GM13977 (cell line): ENCODE measurements at places on chromosomes 5 and 9.

DNA sequence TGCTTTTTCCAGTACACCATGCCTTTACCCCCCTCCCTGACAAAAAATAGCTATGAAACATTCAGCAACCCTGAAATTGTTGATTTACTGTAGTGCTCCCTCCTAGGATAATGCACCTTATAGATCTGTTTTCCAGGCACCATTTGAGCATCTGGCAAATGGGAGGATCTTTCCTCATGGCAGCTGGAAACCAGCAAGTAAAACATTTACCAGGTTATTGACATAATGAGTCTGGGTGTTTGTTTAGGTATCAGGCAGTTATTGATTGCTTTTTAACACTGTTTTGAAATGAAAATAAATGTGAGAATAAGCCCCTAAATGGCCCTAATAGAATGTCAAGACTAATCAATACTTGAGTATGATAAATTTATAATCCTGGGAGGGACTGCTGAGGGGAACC is 57.3 kb upstream of the KLF4 start:
- no peak for DNase-seq

DNA sequence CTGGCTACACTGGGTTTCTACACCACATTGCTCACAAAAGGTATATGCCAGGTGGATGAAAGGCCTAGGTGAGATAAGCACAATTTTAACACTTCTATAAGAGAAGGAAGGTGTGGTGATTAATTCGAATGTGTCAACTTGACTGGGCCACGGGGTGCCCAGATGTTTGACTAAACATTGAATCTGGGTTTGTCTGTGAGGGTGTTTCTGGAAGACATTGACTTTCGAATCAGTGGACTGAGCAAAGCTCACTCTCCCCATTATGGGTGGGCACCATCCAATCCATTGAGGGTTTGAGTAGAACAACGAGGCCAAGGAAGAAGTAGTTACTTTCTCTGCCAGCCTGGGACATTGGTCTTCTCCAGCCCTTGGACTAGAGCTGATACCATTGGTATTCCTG is 78.2 kb upstream of the COL5A1 start:
- DNase-seq: no peak

DNA sequence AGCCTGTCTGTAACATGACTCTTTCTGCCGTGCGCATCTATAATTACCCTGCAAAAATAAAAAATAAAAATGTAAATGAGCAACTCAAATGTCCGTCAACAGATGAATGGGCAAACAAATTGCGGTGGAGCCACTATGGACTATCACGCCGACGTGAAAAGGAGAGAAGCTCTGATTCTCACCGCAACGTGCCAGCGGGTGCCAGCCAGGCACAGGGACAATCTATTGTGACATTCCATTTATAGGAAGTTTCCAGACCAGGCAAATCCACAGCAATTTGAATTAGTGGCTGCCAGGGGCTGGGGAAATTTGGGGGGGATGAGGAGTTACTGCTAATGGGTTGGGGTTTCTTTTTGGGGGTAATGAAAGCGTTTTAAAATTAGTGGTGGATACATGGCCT is 96.8 kb downstream of the VAV2 start:
- DNase-seq: no peak

GRCh38 chr5:150407096-150407720 is 5.5 kb downstream of the CD74 start:
- DNase-seq: no peak

GRCh38 chr5:11355491-11355890 is 548.8 kb downstream of the CTNND2 start:
- no peak for DNase-seq

DNA sequence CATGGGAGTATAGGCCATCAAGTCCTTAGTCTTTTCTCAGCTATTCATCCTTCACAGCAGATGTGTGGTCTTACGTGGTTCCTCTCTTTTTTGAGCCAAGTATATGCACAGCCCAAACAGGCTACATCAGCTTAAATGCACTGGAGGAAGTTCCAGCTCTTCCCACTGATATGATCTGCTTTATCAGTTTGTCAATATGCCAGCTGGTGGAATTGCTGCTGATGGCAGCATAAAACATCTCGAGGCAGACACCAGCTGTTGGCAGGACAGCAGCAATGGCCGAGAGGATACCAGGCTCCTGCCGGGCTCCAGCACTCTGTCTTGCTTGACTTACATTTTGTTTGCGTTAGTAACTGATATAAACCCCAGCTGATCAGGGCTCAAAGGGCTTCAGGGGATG is 143.4 kb downstream of the TENT4A start:
- no peak for DNase-seq

DNA sequence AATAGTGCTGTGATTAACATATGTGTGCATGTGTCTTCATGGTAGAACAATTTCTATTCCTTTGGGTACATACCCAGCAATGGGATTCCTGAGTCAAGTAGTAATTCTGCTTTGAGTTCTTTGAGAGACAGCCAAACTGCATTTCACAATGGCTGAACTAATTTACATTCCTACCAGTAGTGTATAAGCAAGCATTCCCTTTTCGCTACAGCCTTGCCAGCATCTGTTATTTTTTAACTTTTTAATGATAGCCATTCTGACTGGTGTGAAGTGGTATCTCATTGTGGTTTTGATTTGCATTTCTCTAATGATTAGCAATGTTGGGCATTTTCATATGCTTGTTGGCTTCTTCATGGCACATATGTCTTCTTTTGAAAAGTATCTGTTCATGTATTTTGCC is 308.5 kb downstream of the ARRDC3 start:
- no peak for DNase-seq

DNA sequence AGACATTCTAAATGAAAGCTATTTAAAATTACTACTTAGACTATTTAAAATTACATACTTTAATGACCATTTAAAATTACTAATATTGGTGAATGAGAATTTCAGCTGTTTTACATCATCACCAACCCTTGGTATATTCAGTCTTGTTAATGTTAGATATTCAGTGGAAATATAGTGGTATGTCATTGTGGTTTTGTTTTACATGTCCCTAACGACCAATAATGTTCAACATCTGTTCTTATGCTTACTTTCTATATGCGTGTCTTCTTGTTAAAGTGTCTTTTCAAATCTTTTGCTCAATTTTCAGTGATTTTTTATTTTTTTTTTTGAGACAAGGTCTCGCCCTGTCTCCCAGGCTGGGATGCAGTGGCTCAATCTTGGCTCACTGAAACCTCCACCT is 279.3 kb upstream of the TARS1 start:
- no peak for DNase-seq

GRCh38 chr9:84953252-84953773 is 283.8 kb downstream of the NTRK2 start:
- no peak for DNase-seq

GRCh38 chr5:74149395-74149794 is 491.1 kb downstream of the ENC1 start:
- DNase-seq: no peak

DNA sequence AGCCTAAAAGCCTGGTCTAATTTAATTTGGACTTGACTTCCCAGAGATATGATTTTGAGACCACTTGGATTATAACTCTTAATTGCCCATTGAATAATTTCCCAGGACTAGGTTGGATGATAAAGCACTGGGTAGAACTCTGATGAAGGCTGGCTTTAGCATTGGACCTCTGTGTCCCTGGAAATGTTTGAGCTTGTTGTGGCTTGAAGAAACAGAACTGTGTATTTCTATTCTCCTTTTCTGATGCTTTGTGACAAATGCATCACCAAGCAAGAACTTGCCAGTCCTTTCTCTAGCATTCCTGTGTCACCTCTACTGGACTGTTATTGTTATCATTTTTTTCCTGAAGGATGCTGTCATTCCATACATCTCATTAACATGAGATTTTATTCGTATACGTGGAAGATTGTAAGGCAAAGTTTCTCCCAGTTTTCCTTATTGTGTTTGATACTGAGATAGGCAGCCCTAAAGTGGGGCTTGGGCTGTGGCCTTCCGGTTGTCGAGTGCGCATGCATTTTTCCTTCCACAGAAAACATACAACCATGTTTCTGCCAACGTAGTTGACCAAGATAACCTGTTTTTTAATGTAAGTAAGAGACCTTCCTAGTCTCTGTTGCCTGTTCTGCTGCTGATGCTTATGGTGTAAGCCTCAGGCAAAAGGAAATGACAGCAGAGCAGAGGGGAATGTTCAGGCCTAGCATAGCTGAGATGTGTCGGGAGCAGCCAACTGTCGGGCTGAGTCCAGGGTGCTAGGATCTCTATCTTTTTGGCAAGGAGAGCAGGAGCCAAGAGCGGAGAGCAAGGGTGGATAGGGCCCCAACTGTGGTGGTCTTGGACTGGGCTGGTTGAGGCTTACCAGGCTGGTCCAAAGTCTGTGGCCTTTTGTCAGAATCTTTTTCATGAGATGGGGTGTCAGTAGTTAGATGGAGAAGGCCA is 2.3 kb downstream of the NTRK2 start:
- DNase-seq: no peak

GRCh38 chr9:25889661-25890060 is 211.4 kb upstream of the TUSC1 start:
- DNase-seq: no peak

GRCh38 chr9:88891040-88891439 is 100.2 kb upstream of the S1PR3 start:
- DNase-seq: no peak

DNA sequence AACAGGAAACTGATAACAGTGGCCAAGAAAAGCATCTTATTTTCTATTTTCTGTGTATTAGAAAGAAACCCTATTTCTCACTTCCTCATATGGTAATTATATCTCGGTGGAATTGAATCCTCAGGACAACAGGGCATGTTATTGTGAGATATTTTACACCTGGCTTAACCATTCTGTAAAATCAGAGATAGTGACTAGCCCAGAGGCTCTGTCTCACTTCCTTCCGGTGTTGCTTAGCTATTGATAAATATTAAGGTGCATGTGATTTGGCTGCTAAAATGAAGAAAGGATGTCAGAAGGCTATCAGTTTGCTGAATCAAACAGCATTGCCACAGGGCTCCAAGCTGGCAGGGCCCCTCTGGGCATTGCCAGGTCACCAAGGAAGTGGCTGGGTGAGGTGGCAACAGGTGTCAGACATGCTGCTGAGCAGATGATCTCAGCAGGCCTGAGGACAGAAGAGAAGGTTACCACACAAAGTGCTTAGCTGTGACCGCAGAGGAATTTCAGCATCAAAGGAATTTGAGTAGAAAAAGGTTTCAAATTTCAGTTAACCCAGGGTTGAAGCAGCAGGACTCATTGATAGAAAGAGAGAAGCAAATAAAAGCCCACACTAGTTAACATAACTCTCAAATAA is 330.7 kb downstream of the PDE4D start:
- DNase-seq: peak; percentile 40

- no peak for DNase-seq
These were observed 19.6 kb upstream of the HRH2 start for GRCh38 chr5:175638305-175638704.

GRCh38 chr9:117273612-117274011 is 141.2 kb downstream of the ASTN2 start:
- no peak for DNase-seq

DNA sequence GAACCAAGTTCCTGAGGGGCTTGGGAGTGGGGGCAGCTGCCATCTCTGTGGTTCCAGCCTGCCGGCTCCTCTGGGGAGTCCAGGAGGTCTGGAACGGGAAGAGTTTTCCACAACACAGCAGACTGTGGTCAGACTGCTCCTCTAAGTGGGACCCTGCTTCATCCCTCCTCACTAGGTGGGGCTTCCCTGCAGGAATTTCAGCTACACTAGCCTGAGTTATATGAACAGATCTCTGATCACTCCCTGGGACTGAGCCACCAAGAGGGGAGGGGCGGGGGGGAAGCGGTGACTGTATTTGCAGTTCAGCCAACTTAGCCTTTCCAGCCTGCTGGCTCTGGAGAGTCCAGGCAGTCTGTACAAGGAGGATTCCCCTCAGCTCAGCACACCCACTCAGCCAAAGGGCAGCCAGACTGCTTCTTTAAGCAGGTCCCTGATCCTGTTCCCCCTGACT is 19.4 kb downstream of the DTWD2 start:
- no peak for DNase-seq

- DNase-seq: no peak
These were observed 25.1 kb downstream of the ERGIC1 start for GRCh38 chr5:172858990-172859811.

GRCh38 chr9:70079417-70080037 is 35.9 kb downstream of the MAMDC2 start:
- DNase-seq: no peak

GRCh38 chr5:97601651-97602050 is 418.6 kb upstream of the RIOK2 start:
- DNase-seq: no peak

DNA sequence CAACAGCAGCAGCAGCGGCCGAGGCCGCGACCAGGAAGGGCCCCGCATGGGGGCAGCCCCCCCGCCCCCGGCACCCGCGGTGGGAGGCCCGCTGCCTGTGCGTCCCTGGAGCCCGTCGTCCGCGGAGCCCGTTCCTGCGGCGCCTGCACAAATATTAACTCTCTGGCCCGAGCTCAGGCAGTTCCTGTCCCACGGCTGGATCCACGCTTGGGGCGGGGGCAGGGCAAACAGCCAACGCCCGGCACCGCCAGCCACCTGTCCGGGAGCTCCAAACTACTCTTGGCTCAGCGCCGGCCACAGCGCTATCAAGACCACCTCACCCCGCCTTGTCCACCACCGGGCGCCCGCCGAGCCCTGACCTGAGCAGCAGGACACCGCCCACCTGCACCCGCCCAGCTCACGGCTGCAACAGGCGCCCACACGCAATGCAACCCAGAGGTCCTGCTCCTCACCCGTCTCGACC is at the start of gene LRRC26:
Gene LRRC26, minus strand, starts transcription at position 156 of the 463 bp plus-strand sequence. Its CDS starts 108 bp downstream, at position 48.
- DNase-seq: peak; percentile 31

DNA sequence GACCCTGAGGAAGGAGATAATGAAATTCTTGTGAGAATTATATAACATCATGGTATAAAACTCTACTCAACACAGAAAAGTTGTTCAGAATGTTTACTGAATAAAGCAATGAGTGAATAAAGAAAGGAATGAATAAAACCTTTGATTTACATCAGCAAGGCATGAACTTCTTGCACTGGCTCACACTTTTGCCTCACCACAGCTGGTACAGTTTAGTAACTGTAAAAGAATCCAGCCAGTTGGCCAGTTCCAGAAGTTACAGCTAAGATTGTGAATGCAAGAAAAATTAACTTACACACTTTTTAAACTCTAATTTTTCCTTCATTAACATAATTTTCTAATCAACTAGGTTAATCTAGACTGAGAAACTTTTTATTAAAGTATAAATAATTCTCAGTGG is 490.9 kb downstream of the NFIB start:
- DNase-seq: no peak

GRCh38 chr5:170183816-170184687 is 48.7 kb upstream of the C5orf58 start:
- DNase-seq: peak; percentile 52

DNA sequence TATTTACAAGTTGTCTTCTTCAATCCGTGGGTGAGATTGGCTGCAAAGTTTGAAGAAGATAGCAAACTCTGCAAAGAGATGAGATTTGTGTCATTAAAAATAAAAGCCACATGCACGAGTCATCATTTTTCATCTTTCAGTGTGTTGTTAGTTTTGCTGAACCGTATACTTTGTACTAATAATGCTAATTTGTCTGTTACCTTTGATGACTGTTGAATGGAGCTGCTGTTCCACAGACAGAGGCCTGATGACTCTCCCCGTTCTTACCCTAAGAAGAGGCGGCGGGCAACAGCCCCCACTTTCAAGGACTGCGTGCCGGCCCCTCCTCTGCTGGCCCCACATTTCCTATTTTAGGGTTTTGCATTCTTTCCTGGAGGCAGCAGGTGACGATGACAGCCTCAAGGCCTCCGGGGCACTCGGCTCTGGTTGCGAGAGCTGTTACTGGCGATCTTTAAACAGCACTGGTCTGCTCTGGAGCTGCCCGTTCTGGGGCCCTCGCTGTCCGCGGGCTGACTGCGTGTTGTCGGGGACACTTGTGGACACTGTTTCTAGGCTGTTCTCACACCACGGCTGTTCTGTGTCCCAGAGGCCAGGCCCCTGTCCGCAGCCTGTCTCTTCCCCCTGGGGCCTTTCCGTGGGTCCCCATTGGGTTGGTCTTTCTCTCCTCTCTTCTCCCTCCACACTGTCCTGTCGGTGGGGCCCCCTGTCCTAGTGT is 35.1 kb downstream of the NDUFS6 start:
- DNase-seq: no peak
